ENCODE measurements at places on chromosomes 13 and 19.

DNA sequence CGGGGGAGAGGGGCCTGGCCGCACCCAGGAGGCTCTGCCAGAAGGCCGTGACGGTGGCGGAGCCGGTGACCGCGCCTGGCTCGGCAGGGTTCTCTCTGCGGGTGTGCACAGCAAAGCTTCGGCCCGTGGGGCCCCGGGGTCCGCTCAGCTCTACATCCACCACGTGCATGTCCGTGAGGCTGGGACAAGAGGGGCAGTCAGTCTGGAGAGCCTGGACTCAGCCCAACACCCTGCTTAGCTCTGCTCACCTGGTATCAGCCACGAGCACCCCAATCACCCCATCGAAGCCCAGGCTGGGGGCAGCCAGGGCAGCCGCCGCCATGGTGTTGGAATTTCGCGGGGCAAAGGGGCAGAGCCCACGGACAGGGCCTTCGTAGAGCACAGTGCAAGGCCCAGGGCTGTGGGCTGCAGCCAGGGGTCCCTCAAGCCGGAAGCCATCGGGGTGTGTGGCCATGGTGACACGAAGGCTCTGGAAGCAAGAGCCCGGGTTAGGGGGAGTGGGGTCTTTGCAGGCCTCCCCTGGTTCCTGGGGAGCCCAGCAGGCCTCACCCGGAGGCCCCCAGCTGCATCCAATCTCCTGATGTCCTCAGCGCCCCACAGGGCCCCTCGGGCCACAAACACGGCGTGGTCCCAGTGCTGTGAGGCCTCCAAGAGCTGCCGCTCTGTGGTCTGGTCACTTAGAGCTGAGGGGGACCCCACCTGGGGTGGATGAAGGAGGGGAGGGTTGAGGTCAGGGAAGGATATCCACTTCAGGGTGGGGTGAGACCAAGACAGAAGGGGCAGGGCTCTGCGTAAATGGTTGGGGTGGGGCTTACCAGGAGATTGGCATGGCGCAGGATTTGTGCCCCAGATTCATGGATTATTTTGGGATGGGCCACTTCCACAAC is 1.4 kb downstream of the ASPDH start:
- no peak for DNase-seq

- no peak for DNase-seq
Observed at GRCh38 chr13:47232516-47232915, 335.7 kb upstream of the HTR2A start.

- DNase-seq: peak; percentile 86
Observed at GRCh38 chr13:33285420-33286124, at the start of gene STARD13. Gene STARD13 (minus strand): TSS chr13:33285755. CDS start chr13:33285638, 117 bp downstream.

DNA sequence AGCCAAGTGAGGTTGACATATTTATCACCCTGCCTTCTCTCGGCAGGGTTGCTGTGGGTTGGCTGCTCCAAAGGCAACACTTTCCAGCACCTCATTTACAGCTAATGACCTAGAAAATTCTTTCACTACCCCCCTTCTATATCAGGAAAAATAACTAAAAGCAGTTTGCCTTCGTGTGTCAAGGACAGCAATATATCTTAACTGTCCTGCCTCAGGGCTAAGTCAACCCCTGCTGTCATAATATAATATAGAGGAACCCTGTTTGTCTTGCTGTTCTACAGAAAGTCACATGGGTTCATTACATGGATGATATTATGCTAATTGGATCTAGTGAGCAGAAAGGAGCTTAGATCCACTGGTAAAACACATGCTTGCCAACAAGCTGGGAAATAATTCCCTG is 28.1 kb upstream of the USP12 start:
- DNase-seq: no peak
